ENCODE measurements at places on chromosomes 12 and 14.

DNA sequence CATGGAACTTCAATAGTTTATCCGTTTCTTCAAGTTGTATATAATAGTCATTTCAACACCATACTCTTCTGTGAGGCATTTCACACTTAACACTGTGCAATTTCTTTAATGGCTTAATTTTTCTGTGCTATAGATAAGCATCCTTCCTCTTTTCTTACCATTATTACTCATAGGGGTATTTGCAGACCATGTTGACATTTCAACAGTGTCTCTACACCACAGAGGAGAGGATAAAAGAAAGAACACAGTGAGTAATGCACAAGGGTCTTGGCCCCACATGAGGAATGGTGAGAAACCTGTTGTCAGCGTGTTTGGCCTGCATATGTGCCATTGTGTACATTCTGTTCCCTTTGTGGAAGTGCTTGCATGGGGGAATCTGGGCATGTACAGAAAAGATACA lies 421.5 kb upstream of the MDGA2 start:
- no peak for DNase-seq

GRCh38 chr12:6700646-6701051 lies at the start of gene PIANP:
Gene PIANP, minus strand, starts transcription at chr12:6700815. Its CDS starts 2,754 bp downstream, at chr12:6698061.
- DNase-seq: no peak

- DNase-seq: no peak
Measured at GRCh38 chr14:83777516-83777915, 1752.4 kb upstream of the FLRT2 start.

- no peak for DNase-seq
Measured at GRCh38 chr12:9509464-9510161, 98.1 kb downstream of the KLRB1 start.

GRCh38 chr12:46483572-46484395 lies 111.2 kb upstream of the SLC38A2 start:
- no peak for DNase-seq

- DNase-seq: no peak
Measured at GRCh38 chr12:97561619-97562290, 99.2 kb downstream of the RMST start.

DNA sequence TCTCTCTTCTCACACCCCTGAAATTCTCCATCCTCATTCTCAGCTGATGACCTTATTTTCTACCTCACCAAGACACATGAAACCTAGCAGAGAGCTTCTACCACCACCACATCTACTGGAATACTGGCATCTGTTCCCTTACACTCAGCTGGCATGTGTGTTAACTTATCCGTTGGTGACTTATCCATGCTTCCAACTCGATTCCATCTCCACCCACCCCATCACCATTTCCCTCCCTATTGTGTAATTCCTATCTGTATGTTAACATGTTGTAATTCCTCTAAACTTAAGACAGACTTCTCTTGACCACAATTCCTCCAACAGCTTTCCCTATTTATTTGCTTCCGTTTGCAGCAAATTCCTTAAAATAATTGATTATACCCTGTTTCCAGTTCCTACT lies 15.4 kb downstream of the C1S start:
- DNase-seq: no peak

- DNase-seq: no peak
Measured at GRCh38 chr12:94805749-94806529, 155.6 kb upstream of the TMCC3 start.

DNA sequence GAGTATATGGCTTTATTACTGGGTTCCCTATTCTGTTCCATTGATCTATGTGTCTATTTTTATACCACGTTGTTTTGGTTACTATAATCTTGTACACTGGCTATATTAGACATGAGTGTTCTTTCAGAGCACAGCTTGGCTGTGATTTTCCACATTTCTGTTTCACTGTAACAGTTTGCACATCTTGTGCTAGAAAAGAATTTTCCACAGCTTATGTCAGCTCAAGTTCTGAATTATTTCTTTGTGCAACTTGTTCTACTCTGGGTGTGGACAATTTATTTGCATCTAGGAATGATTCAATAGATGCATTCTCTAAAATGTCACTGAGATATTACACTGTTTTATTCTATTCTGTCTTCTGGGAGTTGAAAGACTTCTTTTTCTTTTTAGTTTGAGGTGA lies 28.4 kb upstream of the OR5AU1 start:
- DNase-seq: no peak

- peak; percentile 21 for DNase-seq
Measured at GRCh38 chr14:24710403-24711112, 76.6 kb upstream of the GZMB start.

GRCh38 chr14:23481979-23482822 lies 12.7 kb downstream of the NGDN start:
- DNase-seq: no peak

DNA sequence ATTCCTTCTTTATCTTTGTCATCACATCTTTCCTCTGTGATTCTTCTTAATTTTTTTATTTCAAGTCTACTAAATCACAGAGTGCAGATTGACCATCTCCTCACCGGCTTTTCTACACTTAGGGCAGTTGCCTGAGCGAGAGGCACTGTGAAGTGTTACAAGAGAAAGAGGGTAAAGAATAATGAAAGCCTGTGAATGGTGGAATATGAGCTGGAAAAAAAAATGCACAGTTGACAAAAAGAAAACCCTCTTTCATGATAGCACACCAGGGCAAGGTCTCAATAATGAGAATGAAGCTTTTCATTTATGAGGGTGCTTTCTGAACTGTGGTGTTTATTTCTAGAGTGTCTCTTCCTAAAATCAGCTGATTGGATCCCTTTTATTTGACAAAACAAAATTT lies 106.2 kb upstream of the PDE3A start:
- no peak for DNase-seq
